ENCODE measurements at places on chromosomes 1 and 21. TPM values are rescaled to one million over a fixed set of nuclear protein-coding genes. Genes with fewer than 3 reads are reported as not detected.

DNA sequence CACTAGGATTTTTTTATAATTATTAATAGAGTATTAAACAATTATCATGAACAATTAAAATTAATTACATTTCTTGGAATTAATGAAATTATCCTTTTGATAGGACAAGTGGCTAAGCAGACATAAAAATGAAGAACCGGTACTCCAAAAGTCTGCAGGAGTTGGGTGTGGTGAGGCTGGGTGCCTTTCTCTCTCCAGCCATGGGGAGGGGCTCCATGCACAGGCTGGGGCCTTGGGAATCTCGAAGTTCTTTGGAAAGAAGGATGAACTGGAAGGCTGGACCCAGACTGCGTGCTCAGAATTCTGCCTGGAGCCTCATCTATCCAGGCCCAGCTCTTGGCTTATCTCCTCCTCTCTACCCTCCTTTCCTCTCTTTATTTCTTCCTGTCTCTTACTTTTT, 94.1 kb downstream of the ACTL8 start:
- no peak for DNase-seq

GRCh38 chr1:199336745-199337640, 690.5 kb upstream of the NR5A2 start:
- DNase-seq, result no peak

- DNase-seq, result no peak
Measured at GRCh38 chr1:182133181-182133580, 71.7 kb upstream of the ZNF648 start.

GRCh38 chr1:181726320-181727012, 243.1 kb downstream of the CACNA1E start:
- no peak for DNase-seq

DNA sequence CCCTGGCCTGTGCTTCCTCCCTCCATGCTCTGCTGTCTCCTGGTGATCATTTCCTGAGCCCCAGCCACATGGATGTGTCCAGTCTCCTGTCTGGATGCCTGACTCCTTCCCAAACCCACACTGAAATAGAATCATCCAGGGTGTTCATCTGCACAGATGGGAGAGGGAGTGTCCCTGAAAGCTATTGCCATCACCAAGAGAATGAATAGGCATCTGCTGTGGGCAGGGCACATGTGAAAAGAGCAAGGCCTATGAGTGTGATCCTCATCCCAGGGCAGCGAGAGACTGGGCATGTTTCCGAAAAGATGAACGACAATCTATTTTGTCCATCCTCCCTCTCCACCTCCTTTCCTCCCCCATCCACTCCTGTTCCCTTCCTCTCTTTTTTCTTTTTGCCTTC, 5.0 kb downstream of the IGSF21 start:
- no peak for DNase-seq

DNA sequence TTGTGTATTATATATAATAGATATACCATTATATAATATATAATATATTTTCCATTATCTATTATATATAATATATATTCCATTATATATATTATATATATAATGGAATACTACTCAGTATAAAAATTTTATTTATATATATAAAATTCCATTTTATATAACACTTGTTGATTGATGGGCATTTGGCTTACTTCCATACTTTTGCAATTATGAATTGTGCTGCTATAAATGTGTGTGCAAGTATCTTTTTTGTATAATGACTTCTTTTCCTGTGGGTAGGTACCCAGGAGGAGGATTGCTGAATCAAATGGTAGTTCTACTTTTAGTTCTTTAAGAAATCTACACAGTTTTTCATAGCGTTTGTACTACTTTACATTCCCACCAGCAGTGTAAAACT, 1211.1 kb downstream of the NCAM2 start:
- no peak for DNase-seq

DNA sequence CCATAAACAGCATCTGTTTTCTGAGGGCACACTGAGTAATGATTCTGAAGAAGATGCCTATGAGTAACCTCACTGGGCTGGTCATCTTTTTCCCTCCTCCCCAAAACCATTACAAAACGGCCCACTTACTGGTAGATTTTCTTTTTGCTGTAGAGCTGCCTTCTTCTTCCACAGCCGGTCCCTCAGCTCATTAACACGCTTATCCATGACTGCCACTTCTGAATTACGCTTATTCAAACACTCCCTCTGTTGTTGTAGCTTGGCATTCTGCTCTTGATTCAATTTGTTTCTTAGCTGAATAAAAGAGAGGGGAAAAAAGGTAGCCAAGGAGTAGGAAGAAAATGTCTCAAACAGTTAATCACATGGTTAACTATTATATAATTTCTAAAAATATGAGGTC, 43.1 kb downstream of the TP53BP2 start:
- DNase-seq, result no peak

- no peak for DNase-seq
Measured at GRCh38 chr1:245807306-245807705, 652.5 kb downstream of the KIF26B start.

DNA sequence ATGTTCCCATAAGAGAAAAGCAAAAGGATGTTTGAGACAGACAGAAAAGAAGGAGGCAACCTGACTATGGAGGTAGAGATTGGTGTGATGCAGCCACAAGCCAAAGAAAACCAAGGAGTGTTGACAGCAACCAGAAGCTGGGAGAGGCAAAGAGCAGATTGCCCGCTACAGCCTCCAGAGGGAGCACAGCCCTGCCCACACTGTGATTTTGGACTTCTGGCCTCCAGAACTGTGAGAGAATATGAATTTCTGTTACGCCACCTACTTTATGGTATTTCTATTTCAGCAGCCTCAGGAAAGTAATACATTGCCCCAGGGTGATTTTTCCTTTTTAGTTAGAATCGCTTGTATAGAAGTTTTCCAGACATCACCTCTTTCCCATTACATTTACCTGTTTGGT, 28.4 kb downstream of the SLAMF6 start:
- no peak for DNase-seq

DNA sequence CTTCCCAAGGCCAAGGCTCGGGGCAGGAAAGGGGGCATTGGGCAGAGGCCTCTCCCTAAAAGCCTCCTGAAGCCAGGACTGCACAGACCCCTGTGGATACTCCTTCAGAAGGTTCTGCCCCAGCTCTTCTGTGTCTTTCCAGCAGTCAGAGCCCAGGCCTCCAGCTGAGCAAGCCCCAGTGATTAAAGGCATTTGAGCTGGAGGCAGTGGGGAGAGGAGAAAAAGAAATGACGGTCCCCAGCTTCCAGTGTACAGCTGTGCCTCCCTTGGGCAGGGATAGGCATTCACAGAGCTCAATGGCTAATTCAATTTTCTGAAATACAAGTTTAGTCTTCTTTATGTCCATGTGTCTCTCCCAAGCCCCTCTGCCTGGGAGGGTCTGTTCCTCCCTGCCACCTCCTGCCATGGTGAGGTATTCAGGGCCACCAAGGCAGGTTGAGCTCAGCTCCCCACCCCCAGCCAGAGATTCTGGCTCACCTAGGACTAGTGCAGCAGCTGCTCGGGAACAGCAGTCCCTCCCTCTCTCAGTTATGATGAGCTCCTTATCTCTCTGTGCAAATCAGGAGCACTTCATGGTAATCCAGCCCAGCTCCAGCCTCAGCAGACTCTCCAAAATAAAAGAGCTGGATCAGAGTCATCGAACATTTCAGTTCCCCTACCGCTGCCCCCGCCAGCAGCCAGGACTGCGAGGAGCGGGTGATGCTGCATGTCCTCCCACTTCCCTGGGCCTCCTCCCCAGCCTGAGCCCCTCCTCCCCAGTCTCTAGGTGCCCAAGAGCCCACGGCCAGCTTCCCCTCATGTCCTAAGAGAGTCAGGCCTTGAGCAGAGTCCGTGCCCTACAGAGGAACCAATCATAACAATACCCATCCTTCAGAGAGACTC, 208.4 kb upstream of the ZC3H12A start:
- DNase-seq, result no peak

GRCh38 chr1:39438042-39438441, 53.4 kb upstream of the BMP8A start:
- DNase-seq, result no peak

DNA sequence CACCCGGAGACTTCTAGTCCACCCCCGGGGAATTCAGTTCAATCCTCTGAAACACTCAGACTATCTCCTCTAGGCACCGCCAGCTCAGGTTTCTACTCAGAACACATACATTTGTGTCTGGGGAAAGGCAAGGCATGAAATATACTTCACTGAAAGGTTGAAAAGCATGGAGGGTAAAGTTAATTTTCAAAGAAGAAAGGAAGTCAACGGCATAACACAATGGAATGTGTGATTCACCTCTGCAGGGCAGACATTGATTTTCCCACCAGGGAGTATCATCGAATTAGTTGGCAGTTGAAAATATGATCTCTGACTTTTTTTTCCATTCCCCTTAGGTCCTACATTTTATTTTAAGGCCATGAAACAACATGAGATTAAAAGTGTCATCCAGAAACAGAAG, 669.4 kb downstream of the SMYD3 start:
- DNase-seq, result no peak

DNA sequence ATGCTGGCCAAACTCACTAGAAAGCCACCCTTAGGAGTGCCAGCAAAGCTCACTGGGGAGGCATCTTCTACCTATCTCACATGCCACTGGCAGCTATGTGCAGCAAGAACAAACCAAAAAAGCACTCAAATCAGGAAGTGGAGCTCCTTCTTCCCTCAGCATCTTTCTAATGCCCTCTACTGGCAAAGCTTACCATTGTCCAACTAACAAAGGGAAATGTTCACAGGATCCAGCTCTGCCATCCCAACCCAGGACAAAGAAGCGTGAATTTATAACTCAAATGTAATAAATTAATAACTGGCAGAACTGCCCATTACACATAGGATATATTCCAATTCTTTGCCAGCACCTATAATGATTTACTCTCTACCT, 38.9 kb downstream of the LEPR start:
- DNase-seq, result no peak

GRCh38 chr1:108149796-108150467, 50.2 kb downstream of the SLC25A24 start:
- no peak for DNase-seq

DNA sequence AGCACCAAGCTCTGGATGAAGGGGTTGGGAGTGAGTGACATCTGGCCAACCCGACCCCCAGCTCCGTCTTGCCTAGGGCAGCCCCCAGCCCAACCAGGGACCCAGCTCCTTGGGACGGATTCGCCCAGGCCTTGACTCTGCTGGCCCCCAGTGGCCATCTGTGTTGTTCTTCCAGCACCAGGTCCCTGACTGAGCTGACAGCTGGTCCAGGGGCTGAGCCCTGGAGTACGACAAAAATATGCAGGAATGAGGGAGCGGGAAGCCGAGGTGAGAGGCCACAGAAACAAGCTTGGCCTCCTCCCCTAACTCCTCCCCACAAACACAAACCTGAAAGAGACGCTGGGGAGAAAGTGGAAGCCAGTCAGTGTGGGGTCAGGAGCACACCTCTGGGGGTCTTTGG, 55.0 kb upstream of the PAX7 start:
- DNase-seq, result no peak

- DNase-seq, result no peak
Measured at GRCh38 chr1:236608930-236609726, 4.8 kb upstream of the HEATR1 start.

- DNase-seq, result peak; percentile 4
Measured at GRCh38 chr1:16608838-16609560, 4.4 kb downstream of the NBPF1 start.

GRCh38 chr1:92366040-92366395, 67.2 kb downstream of the RPAP2 start:
- no peak for DNase-seq

DNA sequence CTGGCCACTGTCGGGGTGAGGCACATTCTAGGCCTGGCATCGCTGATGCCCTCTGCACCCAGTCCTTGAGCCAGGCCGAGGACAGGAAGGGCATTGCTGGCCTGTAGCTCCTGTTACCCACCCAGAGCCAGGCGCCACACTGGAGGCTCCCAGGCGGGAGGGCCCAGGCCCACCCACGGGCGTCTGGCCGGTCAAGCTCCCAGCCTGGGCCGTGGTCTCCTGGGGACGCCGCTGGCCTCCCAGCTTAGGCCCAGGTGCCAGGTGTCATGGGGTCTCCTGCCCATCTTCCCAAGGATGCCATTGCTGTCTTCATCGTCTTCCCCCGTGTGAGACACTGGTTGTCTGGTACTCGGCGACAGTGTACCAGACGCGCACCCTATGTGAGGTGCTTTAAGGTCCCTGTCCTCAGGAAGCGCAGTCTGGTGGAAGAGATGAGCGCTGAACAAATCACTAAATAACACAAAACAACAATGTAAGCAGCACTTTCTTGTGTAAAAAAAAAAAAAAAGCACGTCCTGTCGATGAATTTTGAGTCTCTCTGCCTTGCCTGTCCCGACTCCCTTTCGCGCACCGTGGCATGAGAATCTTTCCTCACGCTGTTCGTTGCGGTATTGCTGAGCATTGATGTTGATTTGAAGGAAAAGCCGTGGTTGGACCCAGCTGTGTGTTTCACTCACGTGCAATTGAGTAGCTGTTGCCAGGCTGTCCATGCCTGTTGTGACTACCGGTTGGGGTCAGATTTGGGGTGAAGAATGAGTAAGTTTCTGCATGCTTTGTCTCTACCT, 27.0 kb upstream of the TRAPPC10 start:
- DNase-seq, result no peak

DNA sequence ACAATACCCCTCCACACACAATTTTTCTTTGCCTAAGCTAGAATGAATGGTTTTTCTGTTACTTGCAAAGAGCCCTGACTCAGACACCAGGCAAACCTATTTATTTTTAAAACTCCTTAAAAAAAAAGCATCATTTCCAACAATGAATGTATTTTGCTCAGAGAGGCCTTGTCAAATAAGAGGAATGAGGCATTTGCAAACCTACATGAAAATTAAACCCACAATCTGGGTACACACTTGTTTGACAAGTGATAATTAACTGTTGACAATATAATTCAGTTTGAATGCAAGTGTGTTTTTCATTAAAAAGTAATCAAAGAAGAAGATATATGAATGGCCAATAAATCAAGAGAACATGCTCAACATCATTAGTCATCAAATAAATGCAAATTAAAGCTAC, 339.5 kb downstream of the PTPRU start:
- DNase-seq, result no peak

SELL gene
- total RNA-seq, result 317 TPM

SPRR2B gene
- total RNA-seq, result not detected

CYP4B1 gene
- not detected for total RNA-seq

NBPF6 gene
- not detected for total RNA-seq

DNAH14 gene
- total RNA-seq, result 1.2 TPM

C1orf87 gene
- not detected for total RNA-seq

GJB3 gene
- total RNA-seq, result not detected

SYT11 gene
- 20.9 TPM for total RNA-seq

OLIG2 gene
- total RNA-seq, result not detected

CDK18 gene
- total RNA-seq, result 5.9 TPM

TMEM240 gene
- 0.58 TPM for total RNA-seq

All from activated naive CD4-positive, alpha-beta T cell treated with anti-CD3 and anti-CD28 coated beads, Interleukin-2, amount 50 U/mL, for 72 hours (primary cell).